ENCODE measurements at places on chromosomes 7 and 10.

GRCh38 chr7:107262857-107263256 lies 94.1 kb downstream of the HBP1 start:
- no peak for DNase-seq

GRCh38 chr7:515628-516027 lies 4.0 kb downstream of the PDGFA start:
- no peak for DNase-seq

DNA sequence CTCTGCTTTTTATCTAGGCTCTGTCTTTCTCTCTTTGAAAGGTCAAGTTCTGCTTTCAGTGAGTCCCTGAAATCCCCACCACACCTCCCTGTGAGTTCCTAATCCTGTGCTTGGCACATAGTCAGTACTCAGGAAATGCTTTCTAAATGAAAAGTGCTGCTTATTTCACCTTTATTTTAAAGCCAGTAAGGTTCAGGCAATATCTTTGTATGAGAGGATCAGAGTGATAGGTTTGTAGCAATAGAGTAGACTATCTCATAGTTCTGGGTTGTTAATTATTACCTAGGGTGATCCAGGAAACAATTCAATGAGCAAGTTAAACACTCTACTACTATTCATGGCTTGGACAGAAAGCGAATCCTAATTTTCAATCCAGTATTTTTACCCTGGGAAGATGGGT lies 7.4 kb upstream of the LAMB1 start:
- no peak for DNase-seq

- no peak for DNase-seq
Observed at GRCh38 chr7:97639036-97639435, 92.8 kb upstream of the TAC1 start.

- DNase-seq, result no peak
Observed at GRCh38 chr7:127885222-127885772, 145.9 kb downstream of the LRRC4 start.

DNA sequence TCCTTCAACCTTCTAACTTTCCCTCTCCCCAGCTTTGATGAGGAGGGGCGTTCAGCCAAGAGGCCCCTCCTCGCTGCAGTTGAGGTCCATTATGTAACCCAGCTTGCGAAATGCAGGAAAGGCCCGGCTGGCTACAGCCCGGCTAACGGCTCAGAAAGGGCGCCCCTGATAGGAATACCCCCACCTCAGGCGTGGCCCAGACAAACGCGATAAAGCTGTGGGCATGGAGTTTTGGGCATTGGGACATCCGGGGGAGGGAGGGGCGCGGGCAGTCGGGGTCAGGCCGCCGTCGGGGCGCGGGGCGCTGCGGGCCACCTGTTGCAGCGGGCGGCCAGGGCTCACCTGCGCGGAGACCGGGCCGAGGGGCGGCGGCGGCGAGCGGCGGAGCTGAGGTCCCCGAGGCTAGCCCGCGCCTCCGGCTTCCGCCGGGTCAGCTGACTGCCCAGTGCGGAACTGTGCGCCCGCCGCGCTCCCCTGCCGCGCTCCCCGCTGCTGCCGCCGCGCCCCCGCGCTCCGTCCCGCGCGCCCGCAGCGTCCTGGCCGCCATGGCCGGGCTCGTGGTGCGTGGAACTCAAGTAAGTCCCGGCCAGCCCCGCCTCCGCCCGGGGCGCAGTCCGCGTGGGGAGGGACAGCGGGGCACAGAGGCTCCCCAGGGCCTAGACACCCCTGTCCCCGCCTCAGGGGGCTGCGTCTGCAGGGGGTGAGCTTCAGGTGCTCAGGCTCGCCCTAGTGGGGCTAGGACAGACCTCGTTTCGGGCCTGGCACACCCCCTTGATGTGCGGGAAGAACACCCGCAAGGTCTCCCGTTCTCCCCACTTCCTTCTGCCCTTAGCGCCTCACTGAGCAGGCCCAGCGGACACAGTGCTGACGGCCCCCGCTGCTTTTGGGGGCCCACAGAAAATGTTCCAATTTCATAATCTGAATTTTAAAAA lies at the start of gene LRMDA:
Gene LRMDA, plus strand, starts transcription at position 445 of the 932 bp plus-strand sequence.
- DNase-seq, result no peak

GRCh38 chr10:93126483-93127052 lies 52.9 kb downstream of the CYP26A1 start:
- DNase-seq, result peak; percentile 24

- no peak for DNase-seq
Observed at GRCh38 chr7:44109991-44110390, 5.8 kb downstream of the AEBP1 start.

GRCh38 chr7:154918741-154919140 lies 84.2 kb downstream of the PAXIP1 start:
- no peak for DNase-seq

- DNase-seq, result no peak
Observed at GRCh38 chr7:157498657-157499056, 161.9 kb downstream of the DNAJB6 start.

DNA sequence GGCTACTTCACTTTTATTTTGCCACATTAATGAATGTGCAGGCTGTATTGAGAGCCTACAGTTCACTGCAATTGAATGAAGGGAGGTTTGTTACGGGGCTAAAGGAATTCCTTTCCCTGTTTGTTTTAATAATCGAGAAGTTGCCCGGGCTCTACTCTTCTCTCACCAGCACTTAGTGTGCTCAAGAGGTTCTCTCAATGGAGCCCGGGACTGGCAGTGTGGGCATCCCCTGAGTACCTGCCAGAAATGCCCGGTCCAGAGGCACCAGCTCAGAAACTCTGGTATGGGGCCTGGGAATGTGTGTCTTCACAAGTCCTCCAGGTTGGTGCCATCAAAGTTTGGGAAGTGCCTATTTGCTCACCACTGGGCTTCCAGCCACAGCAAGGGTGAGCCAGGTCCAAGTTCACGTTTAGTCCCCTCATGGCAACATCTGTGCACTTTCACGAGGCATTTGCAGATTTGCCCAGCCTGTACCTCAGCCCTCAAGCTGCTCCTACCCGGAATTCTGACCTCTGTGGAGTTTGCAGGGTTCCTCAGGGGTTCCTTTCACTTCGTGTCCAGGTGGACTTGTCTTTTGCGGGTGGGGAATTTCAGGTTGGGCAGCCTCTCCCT lies 622.4 kb downstream of the SDK1 start:
- no peak for DNase-seq

DNA sequence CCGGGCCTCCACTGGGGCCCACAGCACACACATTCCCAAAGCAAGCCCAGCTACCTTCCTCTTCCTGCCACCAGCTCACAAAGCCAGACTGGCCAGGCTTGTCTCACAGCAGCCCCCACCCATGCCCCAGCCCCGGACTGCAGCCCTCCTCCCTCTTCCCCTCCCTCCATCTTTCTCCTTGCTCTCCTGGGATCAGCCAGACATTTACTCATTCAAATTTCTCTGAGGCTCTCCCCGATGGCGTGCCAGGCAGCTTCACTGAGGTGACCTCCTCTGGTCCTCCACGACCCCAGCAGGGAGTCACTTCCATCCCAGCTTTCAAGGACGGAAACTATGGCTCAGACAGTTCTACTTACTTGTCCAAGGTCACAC lies 187.5 kb downstream of the GRID1 start:
- DNase-seq, result no peak

- no peak for DNase-seq
Observed at GRCh38 chr7:86708031-86708680, 64.4 kb downstream of the GRM3 start.

Data from activated CD4-positive, alpha-beta T cell treated with anti-CD3 and anti-CD28 coated beads for 48 hours (primary cell).